ENCODE measurements at places on chromosomes 11 and 22.
A peak's percentile ranks its signal among the peaks of the same experiment; 100 is the strongest.

DNA sequence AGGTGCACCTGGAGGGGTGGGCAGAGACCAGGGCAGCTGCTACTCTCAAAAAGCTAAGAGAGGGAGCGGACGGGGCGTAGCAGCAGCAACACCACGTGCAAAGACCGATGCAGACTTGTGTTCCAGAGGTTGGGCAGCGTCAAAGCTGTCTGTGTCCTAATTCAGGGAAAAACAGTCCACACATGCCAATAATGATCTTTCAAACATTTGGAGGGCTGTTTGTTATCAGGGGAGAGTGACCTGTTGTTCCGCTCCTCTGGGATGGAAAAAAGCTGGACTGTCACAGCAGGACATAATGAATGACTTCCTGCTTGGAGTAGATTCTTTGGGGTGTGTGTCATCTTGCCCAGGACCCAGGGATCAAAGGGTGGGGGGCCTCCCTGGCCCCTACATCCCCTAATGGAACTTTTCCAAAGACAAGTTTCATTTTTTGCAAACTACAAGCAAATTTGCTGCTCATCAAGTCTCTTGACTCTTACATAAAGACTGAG lies 6.2 kb upstream of the FBLN1 start:
- DNase-seq: no peak

DNA sequence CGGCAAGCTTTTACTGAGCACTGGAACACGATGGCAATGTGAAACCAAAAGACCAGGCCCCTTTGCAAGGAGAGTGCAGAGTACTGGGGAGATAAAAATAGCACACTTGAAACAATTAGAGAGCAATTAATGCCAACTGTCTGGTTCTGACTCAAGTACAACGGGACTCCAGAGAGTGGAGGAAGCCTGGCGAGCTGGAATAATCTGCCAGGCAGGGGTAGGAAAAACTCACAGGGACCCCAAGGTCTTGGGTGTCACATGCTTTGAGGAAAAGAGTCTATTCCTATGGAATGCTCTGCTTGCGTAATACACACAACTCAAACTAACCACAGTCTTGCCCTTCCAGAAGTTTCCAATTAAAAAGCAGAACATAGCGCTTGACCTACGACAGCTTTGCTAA lies 113.0 kb upstream of the CLMP start:
- DNase-seq: peak; percentile 87

DNA sequence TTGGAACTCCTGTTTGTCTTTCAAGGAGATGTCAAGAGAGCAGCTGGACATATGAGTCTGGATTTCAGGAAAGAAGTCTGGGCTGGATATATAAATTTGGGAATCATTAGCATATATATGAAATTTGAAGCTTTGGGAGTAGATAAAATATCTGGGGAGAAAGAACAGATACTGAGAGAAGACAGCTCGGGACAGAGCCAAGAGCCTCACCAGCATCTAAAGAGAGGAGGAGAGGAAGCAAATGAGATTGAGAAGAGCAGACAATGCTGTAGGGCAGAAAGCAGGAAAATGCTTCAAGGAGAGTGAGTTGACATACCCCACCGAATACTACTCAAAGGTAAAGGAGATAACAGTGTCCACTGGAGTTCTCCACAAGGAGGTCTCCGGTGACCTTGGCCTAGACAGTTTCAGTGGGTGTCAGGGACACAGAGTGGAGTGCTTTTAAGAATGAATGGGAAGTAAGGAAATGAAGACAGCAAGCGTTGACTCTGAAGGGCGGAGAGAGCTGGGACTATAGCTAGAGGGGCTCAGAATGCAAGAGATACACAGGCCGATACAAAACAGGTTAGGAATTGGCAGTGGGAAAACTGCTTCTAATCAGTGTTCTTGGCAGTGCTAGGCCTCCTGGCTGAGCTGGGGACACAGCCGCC lies 862 bp downstream of the APBB1 start:
- DNase-seq: peak; percentile 60

DNA sequence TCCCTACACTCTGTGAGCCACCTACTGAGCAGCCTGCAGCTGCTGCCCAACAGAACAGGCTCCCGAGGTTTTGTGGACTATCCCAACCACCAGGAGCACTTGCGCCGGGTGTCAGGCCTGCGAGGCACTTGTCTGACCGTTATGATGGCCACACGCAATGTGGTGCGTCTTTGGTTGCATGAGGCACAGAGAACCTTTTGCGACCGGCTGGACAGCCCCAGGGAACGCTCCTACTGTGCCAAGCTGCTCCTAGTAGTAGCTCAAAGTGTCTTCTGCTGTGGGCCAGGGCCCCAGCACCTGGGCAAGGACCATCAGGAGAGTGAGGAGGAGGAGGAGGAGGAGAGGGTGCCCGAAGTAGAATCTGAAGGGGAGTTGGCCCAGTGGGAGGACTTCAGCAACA lies 46.4 kb downstream of the RRP8 start:
- no peak for DNase-seq

GRCh38 chr11:31913985-31914384 lies 102.9 kb upstream of the PAX6 start:
- DNase-seq: no peak

DNA sequence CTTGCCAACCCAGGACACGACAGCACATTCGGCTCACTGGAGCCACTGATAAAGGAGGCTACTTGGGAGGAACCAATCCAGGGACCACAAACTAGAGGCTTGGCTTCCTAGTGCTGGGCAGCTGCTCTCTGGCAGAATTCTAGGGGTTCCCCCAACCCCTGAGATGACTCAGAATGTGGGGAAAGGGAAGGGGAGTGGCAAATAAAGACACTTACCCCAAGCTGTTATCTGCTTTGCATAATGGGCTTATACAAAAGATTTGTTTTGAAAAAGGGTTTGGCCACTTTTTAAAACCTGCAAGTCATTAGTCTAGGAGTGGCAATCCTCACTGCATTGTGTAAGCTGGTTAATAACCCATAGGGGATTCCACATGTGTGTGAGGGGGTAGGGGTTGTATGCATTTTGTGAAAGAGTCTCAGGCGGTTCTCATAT lies 64.1 kb upstream of the LMO1 start:
- DNase-seq: no peak

GRCh38 chr11:68017980-68018729 lies 8.0 kb downstream of the ALDH3B1 start:
- no peak for DNase-seq

DNA sequence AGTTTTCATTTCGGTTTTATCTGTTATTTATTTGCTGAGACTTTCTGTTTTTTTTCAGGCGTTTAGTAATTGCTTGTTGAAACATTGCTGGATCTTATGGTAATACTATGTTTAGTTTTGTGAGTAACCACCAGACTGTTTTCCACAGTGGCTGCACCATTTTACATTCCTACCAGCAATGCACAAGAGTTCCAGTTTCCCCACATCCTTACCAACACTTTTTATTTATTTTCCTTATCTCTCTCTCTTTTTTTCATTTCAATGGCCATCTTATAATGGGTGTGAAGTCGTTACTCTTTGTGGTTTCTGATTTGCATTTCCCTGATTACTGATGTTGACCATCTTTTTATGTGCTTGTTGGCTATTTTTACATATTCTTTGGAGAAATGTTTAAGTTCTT lies 23.7 kb downstream of the USP47 start:
- no peak for DNase-seq

GRCh38 chr11:29333993-29334775 lies 682.6 kb downstream of the KCNA4 start:
- DNase-seq: peak; percentile 65

DNA sequence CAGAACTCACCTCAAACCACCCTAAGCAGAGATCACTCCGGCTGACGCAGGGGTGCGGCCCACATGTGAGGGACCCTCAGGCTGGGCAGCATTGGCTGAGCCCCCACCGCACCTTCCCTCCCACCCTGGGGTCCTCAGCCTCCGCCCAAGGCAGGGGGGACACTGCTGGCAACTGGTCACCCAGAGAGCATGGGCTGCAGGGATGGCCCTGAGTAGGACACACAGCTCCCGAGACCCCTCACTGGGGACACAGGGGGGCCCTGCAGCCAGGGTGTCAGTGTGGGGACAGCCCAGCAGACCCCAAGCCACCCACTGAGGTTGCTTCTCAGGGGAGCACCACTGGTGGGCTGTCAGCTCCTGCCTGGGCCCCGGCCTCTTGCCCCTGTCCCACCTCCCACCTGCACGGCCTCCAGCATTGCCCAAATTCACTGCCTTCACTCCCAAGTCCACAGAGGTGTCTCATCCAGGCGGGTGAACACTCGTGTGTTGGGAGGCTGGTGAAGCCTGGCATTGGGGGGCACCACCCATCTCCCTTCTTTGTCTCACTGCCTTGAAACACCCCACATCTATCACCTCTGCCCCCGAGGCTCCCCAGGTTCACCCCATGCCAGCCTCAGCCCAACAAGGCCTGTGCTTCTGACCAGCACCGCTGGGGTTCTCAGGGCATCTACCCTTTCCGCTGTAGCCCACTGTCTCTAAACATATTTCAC lies 4.7 kb downstream of the C11orf21 start:
- no peak for DNase-seq

DNA sequence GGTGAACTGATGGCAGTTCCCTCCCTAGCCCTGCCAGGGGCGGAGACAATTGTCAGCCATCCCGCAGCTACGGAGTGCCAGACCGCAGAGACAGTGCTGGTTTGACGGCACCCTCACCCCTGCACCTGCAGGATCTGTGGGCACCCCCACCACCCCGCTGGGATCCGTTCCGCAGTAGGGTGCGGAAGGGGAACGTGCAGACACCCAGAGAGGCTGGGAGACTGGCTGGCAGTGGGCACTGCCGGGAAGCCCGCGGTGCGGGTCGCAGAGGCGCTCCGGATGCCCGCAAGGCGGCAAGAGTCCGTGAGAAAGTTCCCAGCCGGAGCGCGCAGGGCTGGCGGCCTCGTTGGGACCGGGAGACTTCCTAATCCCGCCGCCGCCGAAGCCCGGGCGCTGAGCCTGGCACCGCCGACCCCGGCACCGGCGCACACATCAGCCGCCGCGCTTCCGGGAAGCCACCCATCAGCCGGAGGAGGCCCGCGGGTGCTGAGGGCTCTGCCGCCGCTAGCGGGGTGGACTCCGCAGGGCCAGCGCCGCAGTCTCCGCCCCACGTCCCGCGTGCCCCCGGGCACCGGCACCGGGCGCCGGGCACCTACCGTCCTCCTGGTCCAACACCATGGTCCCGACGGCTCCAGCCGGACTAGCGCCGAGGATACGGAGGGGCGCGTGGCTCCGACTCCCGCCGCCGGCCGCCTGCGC lies 4.3 kb upstream of the LMO1 start:
- peak; percentile 50 for DNase-seq

GRCh38 chr22:38273135-38273826 lies 471 bp upstream of the TMEM184B start:
- DNase-seq: no peak

DNA sequence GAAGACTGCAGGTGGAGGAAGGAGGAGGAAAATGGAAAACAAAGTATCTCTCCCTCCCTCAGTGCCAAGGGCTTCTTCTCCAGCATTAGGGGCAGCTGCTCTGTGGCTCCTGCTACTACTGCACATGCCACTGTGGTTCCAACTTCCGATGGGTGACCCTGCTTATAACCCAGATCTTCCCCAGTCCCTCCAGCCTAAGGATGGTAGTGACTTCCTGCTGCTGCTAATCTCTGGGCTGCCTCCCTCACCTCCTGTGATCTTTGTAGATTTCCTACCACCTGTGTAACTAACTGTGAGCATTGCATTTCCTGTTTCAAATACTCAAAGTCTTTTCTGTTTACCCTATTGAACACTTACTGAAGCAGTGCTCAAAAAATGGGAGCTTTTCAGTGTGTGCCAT lies 28.7 kb upstream of the TRPC6 start:
- DNase-seq: no peak

GRCh38 chr11:47593934-47594855 lies at the start of gene C1QTNF4:
TSS of gene C1QTNF4 (minus strand) at chr11:47594411. CDS start at chr11:47590810, 3,601 bp downstream.
- no peak for DNase-seq

DNA sequence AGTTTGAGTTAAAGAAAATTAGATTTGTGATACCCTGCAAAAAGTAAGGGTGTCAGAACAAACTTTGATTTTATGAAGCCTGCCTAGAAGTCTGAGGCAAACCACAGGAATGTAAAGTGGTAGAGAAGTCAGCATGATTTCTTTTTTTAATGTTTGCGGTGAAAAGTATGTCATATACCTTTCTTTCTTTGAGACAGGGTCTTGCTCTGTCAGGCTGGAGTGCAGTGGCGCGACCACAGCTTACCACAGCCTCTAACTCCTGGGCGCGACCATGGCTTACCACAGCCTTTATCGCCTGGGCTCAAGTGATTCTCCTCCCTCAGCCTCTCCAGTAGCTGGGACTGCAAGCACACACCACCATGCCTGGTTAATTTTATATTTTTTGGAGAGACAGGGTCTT lies 4.7 kb downstream of the API5 start:
- DNase-seq: no peak

GRCh38 chr22:50570861-50571260 lies 7.4 kb downstream of the CPT1B start:
- DNase-seq: no peak

DNA sequence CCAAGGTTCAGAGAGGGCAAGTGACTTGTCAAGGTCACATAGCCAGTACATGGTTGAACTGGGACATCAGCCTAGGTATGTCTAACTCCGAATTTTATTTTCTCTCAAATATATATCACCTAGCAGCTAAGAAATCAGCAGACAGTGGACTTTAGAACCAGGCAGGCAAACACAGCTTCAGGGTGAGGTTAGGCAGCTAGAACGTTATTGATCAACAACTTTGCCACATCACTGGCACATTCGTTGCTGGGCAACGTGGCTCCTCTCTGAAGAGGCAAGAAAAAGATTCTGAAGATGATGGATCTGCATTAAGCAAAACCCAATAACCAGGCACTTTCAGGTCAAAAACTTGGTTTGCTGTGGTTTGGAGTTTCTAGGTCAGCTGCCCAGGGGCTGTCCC lies 258.0 kb downstream of the KIRREL3 start:
- no peak for DNase-seq

DNA sequence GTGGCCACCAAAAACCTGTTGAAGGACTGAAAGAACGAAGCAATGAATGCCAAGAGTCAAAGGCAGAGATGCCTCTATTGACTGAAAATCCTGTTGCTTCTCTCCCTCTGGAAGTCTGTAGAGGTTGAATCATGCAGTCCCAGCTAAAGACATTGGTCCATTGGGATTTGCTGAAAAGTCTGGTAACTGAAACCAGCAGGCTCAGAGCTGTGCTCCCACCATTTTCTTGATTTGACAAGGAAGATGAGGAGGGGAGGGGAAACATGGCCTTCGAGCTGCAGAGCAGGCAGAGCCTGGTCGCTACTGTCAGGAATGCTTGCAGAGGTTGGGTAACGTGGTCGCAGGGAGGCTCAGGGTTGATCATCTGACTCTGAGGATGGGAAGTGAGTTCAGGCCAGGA lies 72.8 kb upstream of the CSNK2A3 start:
- no peak for DNase-seq

DNA sequence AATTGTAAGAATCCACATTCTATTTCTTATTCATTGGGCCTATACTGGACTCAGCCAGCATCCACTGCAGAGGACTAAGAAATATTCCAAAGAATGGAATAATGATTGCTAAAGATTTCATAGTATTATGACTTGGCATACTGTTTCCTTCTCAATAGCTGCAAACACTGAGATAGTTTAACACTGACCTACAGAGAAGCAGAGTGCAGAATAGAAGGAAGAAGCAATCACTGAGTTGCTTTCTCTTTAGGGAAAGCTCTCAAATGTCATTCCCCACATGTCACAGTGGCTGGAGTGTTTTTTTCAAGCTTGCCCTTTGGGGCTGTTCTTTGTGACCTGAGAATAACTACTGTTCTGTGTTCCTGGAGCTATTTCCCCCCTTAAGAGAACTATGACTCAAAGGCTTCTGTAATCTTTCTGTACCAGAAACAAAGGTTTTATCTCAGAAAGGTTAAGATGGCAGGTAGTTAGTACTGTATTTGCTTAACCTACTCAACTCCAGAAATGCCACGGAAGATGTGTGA lies 243.6 kb upstream of the LUZP2 start:
- DNase-seq: no peak
